ENCODE measurements at places on chromosomes 5 and 9.
A peak's percentile ranks its signal among the peaks of the same experiment; 100 is the strongest.

DNA sequence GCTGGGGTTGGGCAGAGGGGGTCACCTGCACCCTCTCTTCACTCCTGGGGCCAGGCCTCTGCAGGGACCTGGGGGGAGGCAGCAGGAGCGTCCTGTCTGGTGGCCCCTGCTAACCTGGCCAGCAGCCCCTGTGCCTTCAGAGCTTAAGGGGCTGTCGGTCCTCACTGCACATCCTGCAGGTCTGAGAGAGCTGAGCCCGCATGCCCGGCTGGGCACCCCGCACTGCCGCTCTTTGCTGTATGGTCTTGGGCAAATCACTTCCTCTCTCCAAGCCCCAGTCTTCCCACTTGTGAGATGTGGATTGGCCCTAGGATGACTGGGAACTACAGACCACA lies 7.9 kb downstream of the FLT4 start:
- no peak for DNase-seq

DNA sequence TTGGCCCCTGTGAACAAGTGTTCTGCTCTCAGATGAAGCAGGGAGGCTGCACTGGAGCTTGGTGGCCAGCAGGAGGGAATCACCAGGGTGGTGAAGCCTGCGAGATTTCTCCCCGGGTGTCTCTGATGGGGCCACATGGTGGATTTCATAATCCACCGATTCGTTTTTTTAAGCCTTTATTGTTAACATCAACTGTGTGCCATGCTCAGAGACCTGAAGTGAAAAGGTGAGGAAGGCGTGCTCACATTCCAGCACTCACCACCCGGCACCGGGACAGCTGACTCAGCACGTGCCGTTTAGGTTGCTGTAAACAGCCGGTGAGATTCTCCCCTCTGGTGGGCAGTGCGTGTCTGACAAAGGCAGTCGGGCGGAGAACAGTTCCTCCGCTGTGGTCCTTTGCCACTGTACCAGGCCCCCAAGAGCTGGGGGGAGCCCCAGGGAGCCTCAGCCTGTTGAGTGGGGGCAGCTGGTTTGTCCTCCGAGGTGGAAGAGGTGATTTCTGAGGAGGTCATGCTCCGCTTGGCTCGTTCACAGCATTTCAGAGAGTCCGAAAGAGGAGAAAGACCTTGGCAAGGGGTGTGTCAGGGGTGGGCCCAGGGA lies 12.7 kb upstream of the AHRR start:
- peak; percentile 56 for DNase-seq

- no peak for DNase-seq
Measured at GRCh38 chr9:126618190-126618584, 4.5 kb downstream of the LMX1B start.

- DNase-seq = no peak
Measured at GRCh38 chr9:27924502-27924901, 351.2 kb upstream of the C9orf72 start.

DNA sequence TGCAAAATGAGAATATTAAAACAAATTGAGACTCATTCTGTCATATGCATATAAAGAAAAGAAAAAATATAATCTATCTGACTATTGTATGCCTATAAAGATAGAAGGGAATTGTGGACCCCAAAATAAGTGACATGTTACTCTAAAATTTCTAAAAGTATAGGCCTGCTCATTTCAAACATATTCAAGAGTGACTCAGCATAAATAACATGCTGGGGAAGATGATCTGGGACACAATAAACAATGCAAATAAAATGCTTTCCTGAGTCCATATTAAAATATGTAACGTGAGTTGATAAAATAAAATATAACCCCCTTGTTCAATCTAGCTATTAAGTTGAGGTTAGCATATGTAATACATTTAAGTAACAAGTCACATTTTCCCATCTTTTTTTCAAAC lies 882.0 kb upstream of the EDIL3 start:
- DNase-seq = no peak

GRCh38 chr5:90813392-90813791 lies 254.8 kb downstream of the ADGRV1 start:
- DNase-seq = peak; percentile 13

DNA sequence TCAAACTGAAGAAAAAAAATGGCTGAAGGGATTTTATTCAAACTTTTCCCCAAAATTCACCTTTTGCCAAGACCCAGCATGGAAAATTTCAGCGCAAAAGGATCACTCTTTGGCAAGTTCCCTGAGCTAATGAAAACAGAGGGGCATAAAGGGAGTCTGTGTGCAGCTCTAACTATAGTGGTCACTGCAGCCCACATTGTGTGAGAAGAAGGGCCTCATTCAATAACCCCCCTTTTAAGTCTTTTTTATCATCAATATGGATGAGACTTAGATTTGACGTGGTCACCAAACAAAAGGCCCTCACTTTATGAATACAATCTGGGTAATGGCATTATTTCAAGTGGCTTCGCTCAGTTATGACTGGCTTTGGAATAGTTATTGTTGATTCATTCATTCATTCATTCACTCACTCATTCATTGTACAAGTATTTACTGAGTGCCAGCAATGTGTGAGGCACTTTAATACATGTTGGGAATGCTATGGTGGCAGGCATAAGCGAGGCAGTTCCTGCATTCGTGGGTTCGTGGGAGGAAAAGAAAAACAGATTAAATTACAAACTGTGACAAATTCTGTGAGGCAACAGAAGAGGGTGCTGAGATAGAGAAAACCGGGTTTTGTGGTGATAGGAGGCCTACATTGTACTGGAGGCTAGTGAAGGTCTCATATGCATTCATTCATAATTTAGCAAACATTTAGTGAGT lies 145.7 kb upstream of the KLF4 start:
- DNase-seq = no peak

DNA sequence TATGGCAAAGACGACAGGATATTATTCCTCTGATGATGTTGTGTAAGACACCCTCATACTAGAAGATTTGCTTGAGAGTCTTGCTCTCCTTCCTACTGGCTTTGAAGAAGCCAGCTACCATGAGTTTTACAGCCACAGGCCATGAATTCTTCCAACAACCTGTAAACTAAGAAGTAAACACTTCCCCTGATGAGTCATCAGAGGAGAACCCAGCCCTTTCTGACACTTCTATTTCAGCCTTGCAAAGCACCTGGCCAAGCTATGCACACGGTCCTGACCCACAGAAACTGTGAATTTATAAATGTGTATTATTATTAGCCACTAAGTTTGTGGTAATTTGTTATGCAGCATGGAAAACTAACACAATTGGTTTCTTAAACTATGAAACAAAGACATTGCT lies 288.8 kb upstream of the ADAMTSL1 start:
- DNase-seq = peak; percentile 33

DNA sequence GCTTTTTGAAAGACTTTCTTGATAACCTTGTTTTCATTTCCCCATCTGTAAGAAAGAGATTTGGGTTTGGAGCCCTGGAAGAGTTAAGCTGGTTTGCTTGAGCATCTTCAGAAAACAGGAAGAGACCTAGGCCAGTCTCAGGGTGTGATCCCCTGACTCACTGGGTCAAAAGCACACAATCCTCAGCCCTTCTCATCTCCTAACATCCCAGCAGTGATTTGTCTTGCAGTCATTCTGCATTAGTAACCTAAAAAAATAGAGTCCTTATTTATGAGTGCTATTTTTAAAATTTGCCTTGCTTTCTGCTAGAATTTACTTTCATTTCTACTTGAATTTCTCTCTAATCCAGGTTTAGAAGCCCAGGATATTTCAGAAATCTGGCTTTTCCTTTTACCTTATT lies 16.4 kb upstream of the ARSB start:
- DNase-seq = no peak

- DNase-seq = no peak
Measured at GRCh38 chr5:180259260-180259611, 32.6 kb downstream of the MAPK9 start.
